Immature natural killer cell (primary cell): ENCODE measurements at places on chromosomes 2 and 18. TPM values are rescaled to one million over a fixed set of nuclear protein-coding genes. Genes with fewer than 3 reads are reported as not detected.

- H3K27ac ChIP-seq = no peak overlapping the region
- no peaks in the 10 kb centered on the region for H3K27me3 ChIP-seq
Observed at GRCh38 chr2:159959136-159959535, 103.3 kb downstream of the PLA2R1 start.

DNA sequence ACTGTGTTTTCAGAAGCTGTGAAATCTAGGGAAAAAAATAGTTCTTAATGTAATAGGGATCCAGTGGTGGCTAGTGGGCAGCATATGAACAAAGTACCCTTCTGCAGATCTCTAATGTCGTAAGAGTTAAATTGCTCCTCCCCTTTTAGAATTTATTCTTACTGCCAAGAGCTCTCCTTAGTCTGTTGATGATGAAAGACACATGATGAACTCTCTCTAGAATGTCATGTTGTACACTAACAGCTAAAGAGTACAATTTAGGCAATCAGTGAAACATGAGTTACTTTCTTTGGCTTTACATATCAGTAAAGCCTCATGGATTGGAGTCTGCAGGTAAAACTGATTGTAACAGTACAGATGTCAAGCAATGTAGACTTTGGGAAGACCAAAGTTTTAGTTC lies 84.2 kb downstream of the SLC39A10 start:
- H3K4me1 ChIP-seq = no peaks in the 10 kb centered on the region
- peaks cover 39% of the 10 kb centered on the region for H3K36me3 ChIP-seq
- H3K4me3 ChIP-seq = no peak overlapping the region
- no peak overlapping the region for H3K27ac ChIP-seq
- no peaks in the 10 kb centered on the region for H3K27me3 ChIP-seq

- no peak overlapping the region for H3K4me3 ChIP-seq
- peaks cover 2% of the 10 kb centered on the region for H3K27me3 ChIP-seq
- no peaks in the 10 kb centered on the region for H3K4me1 ChIP-seq
Observed at GRCh38 chr2:132547090-132547687, 122.8 kb downstream of the LYPD1 start.

DNA sequence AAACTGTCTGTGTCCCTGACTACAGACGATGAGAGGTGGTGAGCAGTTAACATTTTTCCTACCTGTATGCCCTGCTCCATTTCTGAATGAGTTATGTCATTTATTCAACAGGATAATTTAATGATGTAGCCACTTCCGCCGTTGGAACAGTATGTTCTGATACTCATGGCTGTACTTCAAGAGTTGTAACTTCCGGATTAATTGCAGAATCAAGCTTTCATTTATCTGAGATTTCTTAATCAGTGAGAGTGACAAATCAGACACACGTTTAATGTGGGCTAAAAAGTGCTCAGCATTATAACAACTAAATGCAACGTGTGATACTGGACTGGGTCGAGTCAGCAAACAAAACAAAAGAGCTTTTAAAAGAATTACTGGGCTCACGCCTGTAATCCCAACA lies 107.7 kb downstream of the KCTD1 start:
- no peak for DNase-seq
- no peaks in the 10 kb centered on the region for H3K36me3 ChIP-seq
- peaks cover 12% of the 10 kb centered on the region for H3K27me3 ChIP-seq
- no peaks in the 10 kb centered on the region for H3K4me1 ChIP-seq
- no peak overlapping the region for H3K4me3 ChIP-seq
- H3K27ac ChIP-seq = no peak overlapping the region

Gene FBXO48
- polyA plus RNA-seq = not detected
